OCI-LY7 (cell line): ENCODE measurements at places on chromosomes 4 and X.

GRCh38 chr4:53076374-53076958 lies 214.3 kb downstream of the RASL11B start:
- DNase-seq = no peak

DNA sequence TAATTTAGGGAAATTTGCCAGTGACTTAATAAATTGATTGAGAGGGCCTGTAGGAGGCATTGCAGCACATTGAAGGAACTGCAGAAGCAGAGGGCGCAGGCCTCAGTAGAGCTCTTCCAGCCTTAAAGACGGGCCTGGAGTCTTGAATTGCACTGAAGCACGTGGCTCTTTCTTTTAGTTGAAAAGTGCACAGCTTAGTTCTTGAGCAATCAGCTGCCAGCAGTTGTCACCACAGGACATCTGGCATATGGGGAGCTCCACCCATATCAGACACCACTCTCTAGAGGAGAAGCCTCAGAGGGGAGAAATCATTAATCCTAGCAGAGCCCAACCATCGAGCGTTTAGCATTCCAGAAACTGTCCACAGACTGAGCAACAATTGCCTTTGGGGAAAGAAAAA lies 16.0 kb upstream of the FGF16 start:
- peak; percentile 8 for DNase-seq

DNA sequence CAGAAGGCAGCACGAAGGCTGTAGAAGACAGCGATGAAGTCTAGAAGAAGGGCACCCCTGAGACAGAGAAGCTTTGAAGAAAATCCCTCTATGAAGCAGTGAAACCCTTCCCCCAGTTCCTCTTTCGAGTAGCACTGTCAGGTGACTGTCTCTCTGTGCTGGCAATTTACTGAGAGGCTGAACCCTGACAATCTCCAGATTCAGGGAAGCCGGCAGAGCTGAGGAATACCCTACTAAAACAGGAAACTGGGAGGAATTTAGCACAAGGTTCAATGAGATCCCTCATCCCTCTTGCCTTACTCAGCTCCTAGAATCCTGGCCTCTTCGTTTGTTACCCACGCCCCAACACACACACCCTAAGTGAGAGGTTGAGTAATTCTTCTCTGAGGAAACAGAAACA lies 239.7 kb upstream of the NOCT start:
- DNase-seq = peak; percentile 6

GRCh38 chrX:104432321-104432720 lies 133.7 kb upstream of the IL1RAPL2 start:
- no peak for DNase-seq

- peak; percentile 48 for DNase-seq
Measured at GRCh38 chrX:107629540-107629909, 1.2 kb downstream of the PRPS1 start.

DNA sequence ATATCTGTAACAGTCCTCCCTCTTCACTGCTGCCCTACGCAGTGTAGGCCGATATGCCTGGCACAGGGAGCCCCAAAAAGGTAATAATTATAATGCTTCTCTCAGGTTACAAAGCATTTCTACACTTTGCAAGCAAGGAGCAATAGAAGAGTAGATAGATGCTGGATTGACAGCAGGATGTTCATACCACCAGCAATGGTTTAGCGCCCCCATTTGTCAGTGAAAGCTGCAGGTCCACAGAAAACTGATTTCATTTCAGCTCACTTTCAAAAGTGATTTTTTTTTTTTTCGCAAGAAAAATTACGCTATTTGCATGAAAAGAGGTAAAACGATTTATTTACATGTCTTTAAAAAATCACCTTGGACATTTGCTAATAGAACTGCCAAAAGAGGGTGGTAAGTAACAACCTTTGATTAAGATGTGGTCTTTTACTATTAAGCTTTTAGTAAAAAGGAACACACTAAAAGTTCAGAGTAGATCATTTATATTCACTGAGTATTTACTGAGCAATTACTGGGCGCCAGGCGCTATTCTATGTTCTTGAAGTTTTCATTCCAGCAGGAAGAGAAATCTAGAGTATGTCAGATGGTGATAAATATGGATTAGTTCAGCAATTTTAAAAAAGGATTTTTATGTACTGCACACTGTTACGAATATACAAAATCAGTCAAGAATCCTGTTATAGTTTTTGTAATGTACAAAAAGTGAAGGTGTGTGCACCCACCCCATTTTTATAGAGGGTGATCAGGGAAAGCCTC lies 34.4 kb downstream of the HPF1 start:
- DNase-seq = peak; percentile 30

DNA sequence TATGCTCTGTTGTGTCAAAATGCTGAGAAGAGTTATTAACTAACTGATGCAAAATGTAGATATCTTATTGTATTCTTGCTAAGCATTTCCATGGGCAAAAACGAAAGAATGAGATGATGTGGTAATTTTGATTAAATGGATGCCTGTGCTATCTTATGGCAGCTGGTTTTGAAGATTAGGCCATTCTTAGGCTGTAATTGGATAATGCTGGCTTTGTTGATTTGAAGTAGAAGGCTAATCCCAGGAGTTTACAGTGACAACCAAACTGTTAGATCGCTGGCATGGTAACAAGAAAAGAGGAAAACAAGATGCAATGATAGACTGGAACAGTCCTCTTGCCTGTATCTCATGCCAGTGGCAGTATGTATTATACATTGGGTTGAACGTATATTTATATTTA lies 74.1 kb upstream of the WDR44 start:
- DNase-seq = no peak

GRCh38 chr4:178976861-178977260 lies 1534.6 kb upstream of the AGA start:
- no peak for DNase-seq
